ENCODE measurements at places on chromosomes 4 and X.
A peak's percentile ranks its signal among the peaks of the same experiment; 100 is the strongest.

GRCh38 chr4:173264684-173265185 is 69.4 kb downstream of the HMGB2 start:
- DNase-seq = peak; percentile 76

GRCh38 chr4:189823591-189823990 is 117.1 kb upstream of the FRG1 start:
- DNase-seq = no peak

- no peak for DNase-seq
Measured at GRCh38 chrX:134161162-134161561, 75.8 kb upstream of the CCDC160 start.

- no peak for DNase-seq
Measured at GRCh38 chr4:147863111-147863747, 131.3 kb downstream of the ARHGAP10 start.

DNA sequence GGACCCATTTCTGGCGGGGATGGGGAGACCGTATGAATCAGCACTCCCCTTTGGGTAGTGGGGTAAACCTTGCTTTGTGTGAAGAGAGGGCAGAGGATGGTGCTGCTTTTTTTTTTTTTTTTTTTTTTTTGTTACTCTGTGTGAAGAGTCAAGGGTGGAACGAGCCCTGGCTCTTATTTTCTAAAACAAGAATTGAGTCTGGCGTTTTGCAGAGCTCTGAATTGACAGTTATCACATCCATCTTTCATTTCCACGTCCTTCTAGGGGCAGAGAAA is 1.2 kb downstream of the SLAIN2 start:
- DNase-seq = no peak

DNA sequence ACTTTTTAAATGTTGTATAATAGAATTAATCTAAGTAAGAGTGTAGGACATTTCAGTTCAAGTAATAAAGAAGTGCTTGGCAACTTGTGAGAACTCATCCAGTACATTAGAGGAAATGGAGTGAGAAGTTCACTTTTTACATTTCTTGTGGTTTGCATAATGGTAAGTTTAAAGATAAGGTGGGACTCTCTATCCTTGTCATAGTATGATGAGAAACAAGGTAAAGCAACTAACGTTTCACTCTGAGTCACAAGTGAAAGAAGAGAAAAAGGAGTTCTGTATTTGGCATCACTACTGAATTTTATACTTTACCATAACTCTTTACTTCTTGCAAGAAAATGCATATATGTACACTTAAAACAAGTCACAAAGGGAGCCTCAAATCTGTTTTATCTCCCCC is 219.4 kb downstream of the SLC4A4 start:
- DNase-seq = no peak

- DNase-seq = no peak
Measured at GRCh38 chr4:118345813-118346212, 7.0 kb downstream of the PRSS12 start.
